Dermis blood vessel endothelial cell (primary cell): ENCODE measurements at places on chromosomes 13 and 19.

DNA sequence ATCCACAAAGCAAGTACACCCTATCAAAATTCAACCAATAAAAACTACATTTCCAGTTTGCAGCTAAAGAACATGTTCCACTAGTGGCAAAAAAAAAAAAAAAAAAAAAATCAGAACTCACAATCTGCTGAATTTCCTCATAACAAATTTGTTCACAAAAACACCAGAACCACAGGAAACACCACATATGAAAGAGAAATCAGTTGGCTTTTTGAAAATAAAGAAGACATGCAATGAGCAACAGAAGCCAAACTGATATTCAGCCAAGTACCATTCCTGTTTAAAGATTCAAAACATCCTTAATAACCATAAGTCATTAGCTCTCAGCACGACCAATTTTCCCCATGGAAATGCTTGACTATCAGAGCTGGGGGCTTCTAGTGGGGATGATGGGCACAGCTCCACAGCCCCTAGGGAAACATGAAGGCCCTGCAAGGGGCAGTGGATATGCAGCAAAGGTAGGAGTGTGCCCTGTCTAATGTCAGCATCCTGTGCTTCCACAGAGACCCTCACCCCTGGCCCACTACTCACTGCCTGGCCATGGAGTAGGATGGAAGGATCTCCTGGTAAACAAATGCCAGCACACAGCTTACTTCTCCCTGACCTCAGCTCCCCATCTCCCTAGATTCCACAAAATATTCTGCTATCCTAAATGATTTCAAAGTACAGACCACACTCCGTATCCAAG, 74.0 kb upstream of the DOCK9 start:
- no peak for DNase-seq

GRCh38 chr13:103007427-103007762, 58.8 kb downstream of the SLC10A2 start:
- no peak for DNase-seq

DNA sequence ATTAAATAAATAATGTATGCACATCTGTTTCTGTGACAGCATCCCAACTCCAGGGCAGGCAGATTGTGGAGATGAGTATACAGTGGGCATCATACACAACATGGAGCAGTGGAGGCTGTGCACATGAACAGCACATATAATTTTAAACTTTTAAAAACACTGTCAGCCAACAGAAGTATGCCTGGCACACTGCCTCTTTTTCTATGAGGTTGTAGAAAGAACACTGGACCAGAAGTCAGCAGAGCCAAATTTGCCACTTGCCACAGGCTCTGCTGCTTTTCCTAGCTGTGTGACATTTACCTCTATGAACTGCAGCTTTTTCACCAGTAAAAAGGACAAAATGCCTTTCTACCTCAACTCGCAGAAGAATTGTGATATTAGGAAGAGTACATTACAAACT, 118.7 kb downstream of the FRY start:
- DNase-seq: no peak

GRCh38 chr13:31380715-31381114, 180.9 kb downstream of the B3GLCT start:
- peak; percentile 26 for DNase-seq

DNA sequence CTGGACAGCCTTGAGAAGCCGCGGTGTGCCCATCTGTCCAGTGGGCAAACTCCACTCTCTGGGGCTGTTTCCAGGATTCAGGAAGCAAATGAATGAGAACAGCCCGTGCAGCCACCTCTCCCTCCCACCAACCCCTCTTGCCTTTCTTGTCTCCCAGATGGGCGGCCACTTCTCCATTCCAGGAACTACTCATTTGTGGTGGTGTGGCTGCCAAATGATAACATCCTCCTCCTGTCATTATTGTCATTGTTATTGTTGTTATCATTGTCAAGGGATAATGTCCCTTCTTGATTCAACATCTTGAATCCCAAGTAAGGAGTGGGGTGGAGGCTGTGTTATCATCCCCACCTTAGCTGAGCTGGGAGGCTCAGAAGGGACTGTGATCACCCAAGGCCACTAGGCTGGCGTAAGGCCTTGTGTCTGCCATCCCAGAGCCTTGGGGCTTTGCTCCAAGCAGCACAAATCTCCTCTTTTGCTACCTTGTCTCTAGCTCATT, 1.6 kb downstream of the DNM2 start:
- DNase-seq: peak; percentile 24

DNA sequence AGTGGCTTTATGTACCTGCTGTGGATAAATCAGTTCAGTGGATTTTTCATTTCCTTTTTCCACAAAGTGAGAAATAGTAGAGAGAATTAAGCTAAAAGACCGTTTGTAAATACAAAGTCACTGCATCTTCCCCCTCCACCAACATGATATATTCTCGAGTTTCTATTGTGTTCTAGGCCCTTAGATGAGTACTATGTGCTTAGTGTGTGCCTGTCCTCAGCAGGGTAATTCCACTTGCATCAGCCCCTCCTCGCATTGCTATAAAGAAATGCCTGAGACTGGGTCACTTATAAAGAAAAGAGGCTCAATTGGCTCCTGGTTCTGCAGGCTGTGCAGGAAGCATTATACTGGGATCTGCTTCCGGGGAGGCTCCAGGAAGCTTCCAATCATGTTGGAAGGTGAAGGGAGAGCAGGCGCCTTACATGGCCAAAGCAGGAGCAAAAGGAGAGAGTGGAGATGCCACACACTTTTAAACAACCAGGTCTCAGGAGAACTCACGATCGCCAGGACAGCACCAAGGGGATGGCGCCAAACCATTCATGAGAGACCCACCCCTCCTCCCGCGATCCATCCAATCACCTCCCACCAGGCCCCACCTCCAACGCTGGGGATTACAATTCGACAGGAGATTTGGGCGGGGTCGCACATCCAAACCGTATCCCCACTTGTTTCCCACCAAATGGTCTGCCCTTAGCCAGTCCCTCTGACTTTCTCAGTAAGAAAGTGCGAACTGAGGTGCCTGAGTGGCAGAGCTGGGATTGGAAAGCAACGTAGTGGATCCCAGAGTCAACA, 102.3 kb upstream of the ABCC4 start:
- DNase-seq: peak; percentile 16
